Renal pelvis (tissue), 12 donors: ENCODE measurements at places on chromosomes 1 and 21. TPM values are rescaled to one million over a fixed set of nuclear protein-coding genes. Genes with fewer than 3 reads are reported as not detected.

- no peak for DNase-seq
Measured at GRCh38 chr21:43273016-43273707, 104.4 kb downstream of the CRYAA start.

DNA sequence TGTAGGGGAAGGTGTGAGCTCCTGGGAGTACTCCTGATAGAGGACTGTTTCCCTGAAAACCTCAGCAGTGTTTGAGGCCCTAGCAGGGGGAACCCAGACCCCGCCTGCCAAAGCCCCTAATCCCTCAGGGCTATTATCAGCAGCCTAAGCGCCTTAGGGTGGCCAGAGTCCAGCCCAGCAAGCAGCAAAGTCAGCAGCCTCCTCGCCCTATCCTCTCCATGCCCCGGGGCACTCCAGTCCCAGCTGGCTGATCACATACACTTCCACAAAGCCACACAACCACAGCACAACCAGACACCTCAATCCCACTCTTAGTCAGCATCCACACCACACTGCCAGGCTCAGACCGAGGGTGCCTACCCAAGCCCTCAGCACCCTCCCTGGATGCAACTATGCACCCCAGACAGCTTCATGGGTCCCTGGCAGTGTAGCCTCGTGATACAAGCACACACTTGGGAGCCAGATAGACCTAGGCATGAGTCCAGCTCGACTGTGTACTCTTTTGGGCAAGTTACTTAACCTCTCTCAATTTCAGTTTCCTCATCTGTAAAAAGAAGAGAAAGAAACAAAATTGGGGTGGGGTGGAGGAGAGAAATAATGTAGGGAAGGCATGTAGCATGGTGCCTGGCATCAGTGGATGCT is 7.1 kb downstream of the IGSF9 start:
- DNase-seq, result no peak

GRCh38 chr1:210715072-210715471 is 386.4 kb downstream of the HHAT start:
- no peak for DNase-seq

- DNase-seq, result peak; percentile 39
Measured at GRCh38 chr21:33230545-33231324, 997 bp downstream of the IFNAR2 start.

- DNase-seq, result no peak
Measured at GRCh38 chr1:210796421-210796820, 337.5 kb downstream of the KCNH1 start.

GRCh38 chr1:200124309-200124708 is 96.8 kb downstream of the NR5A2 start:
- no peak for DNase-seq

GRCh38 chr1:67759692-67760029 is 73.6 kb downstream of the GNG12 start:
- no peak for DNase-seq

- no peak for DNase-seq
Measured at GRCh38 chr1:246690100-246690499, 34.1 kb upstream of the SCCPDH start.

DNA sequence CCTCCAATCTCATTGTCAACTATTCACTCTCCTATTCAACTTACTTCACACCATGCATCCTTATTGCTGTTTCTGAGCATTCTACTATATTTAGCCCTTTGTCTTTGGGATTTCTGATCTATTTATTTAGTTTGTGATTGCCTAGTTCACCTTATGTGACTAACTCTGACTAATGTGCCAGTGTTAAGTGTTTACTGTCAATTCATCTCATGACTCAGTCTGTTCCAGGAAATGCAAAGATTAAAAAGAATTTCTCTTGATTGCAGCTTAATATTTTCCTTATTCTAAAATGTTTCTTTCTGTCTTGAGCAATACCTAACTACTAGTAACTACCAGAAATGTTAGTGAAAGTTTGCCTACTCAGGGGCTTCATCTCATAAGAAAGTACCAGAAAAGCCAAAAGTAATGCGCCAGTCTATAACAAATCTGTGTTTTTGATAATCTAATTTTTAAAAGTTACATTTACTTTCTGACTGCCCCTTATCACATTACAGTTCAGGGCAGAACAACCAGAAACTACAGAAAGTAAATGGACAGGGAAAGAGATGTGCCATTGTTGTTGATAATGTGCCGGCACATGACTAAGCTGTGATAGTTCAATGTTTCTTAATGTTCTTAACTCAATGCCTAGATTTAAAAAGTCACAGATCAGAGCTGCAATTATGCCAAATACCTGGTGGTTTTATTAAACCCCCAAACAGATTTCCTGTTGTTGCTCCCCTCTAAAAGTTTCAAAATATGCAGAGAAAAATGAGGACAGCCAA is 556.5 kb downstream of the PTBP2 start:
- no peak for DNase-seq

DNA sequence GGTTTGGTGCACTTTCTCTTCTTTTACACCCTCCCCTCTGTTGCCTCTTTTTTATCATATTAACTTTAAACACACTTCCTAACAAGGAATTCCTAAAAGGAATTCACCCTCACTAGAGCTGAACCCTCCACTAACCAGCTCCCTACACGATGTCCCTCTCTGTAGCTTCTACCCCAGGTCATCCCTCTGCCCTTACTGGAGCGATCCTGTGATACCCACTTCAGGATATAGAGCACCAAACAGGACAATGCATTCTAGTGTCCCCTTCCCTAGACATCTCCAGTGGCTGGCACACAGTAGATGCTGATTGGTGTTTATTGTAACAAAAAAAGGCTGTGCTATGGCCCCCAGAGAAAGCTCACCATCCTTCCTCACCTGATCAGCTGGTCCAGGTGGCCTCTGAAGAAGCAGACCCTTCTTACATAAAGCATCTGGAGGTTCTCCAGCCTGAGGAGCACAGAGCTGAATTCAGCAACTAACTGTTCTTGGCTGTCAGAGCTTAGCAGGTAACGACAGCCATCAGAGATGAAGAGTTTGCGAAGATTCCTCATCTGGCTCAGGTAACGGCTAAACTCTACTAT is 1.4 kb downstream of the PRAMEF18 start:
- no peak for DNase-seq

GRCh38 chr1:242243472-242243871 is 244.6 kb upstream of the MAP1LC3C start:
- no peak for DNase-seq

DNA sequence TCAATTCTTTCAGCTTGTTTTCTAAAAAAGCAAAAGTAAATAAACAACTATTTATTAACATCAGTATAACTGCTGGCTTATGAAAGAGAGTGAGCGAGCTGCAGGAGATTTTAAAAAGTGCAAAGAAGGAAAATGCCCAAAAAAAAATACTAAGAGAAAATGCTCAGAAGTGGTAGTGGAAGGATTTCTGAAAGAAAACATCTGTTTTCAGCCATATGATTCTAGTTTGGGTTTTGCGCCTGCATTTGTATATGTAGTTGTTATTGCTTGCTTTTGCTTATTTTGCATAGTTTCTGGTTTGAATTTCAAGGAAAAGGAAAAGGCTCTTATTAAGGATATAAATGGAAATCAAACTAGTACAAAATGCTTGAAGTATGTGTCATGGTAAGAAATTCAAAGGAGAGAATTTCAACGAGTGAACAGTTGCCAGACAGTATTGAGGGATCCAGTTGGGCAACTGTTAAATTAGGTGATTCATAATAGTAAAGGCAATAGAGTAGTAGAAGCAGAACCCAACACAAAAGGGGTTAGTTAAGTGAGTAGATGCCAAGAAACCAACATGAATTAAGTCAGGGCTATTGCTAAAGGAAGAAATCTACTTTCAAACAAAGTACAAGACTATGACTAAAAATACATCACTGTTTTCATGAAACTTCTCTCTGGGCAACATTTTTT is 1.2 kb downstream of the GBP5 start:
- DNase-seq, result no peak

- no peak for DNase-seq
Measured at GRCh38 chr1:198829944-198830343, 191.1 kb downstream of the PTPRC start.

The HORMAD1 gene
- not detected for polyA plus RNA-seq

The TMEM183A gene
- polyA plus RNA-seq, result 72.6 TPM

The SPRR2G gene
- polyA plus RNA-seq, result not detected

The VCAM1 gene
- polyA plus RNA-seq, result 31.4 TPM

The OXCT2 gene
- 0.69 TPM for polyA plus RNA-seq

The PTGFRN gene
- 48.9 TPM for polyA plus RNA-seq

The PROX1 gene
- polyA plus RNA-seq, result 7.4 TPM

The SMPDL3B gene
- 13.2 TPM for polyA plus RNA-seq

The IL19 gene
- polyA plus RNA-seq, result 0.62 TPM

The TDRD10 gene
- 1.7 TPM for polyA plus RNA-seq

The DNM3 gene
- 4.4 TPM for polyA plus RNA-seq

The CNR2 gene
- 0.12 TPM for polyA plus RNA-seq

The CLDN17 gene
- not detected for polyA plus RNA-seq

The PTPRF gene
- 233 TPM for polyA plus RNA-seq
